ENCODE measurements at places on chromosomes 13 and 19.

DNA sequence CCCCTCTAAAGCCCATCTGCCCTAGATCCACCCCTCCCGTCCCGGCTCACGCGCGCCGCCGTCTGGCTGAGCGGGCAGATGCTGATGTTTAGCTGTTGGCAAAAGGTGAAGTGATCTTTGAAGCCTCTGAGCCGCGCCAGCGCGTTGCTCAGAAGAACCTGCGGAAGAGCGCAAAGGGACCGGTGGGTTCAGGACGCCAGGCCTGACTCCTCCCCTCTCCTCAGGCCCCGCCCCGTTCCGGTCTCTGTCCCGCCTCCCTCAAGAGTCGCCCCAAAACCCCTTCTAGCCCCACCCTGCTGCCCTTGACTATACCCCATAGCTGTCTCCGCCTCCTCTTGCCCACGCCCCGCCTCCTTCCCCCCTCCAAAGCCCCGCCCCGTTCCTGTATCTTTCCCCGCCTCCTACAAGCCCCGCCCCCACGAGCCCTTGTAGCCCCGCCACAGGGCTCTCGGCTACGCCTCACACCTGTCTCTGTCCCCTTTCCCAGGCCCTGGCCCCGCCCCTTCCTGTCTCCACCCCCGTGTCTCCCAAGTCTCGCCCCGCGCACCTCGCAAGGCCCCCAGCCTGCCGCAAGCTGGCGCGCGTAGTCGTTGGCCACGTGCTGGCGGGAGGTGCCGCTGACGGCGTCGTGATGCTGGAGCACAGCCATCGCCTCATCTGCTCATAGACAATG is 9.5 kb downstream of the MAN2B1 start:
- DNase-seq: no peak

DNA sequence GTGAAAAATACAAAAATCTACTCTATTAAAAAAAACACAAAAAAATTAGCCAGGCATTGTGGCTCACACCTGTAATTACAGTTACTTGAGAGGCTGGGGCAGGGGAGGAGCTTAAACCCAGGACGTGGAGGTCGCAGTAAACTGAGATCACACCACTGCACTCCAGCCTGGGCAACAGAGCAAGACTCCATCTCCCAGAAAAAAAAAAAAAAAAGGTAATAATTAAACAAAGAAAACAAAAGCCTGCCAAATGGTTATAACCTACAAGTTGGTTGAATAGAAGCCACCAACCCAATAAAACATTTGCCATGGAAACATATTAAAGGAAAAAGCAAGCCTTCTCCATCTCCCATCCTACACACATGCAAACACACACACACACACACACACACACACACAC is 255.2 kb downstream of the ITGBL1 start:
- DNase-seq: no peak

DNA sequence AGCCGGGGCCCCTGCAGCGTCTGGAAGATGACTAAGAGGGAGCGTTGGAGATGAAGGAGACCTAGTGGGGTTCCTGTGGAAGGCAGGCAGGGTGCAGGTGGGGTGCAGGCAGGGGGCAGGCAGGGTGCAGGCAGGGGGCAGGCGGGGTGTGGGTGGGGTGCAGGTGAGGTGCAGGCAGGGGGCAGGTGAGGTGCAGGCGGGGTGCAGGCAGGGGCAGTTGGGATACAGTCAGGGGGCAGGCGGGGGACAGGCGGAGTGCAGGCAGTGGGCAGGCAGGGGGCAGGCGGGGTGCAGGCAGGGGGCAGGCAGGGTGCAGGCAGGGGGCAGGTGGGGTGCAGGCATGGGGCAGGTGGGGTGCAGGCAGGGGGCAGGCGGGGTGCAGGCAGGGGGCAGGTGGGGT is 142.8 kb downstream of the SOX1 start:
- no peak for DNase-seq

DNA sequence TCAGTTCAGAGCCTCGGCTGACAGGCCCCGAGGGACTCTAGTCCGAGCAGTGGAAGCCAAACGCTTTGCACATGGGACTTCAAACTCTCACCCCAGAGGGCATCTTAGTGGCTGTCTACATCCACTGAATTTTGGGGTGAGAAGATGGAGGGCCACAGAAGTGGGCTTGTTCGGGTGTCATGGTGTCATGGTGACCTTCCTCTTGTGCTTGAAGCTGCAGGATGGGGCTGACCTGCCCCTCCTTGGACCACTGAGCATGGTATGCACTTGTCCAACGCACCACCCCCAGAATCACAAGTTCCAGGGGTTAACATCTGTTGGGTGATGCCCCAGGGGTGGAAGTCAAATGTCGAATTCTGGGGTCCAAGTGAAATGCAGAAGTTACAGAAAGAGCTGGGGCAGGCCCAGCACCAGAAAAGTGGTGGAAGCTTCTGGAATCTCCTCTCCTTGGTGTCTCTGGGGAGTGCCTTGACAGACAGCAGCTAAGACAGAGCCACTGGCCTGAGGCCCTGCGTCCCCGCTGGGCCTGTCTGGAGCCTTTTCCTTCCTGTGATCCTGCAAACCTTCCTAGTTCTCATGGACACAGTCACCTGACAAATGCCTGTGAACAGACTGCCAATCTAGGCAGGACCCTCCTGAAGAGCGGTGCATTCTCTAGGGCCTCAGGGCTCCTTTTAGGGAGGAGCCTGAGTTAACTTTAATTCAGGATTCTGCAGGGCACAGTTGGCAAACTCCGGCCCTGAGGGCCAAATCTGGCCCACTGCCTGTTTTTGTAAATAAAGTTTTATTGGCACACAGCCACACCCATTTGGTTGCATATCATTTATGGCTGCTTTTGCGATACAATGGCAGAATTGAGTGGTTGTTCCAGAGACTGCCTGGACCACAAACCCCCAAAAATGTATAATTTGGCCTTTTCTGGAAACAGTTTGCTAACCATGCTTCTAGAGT is 65.1 kb upstream of the RANBP3 start:
- DNase-seq: no peak

GRCh38 chr13:110410936-110411687 is 104.0 kb downstream of the COL4A2 start:
- no peak for DNase-seq

DNA sequence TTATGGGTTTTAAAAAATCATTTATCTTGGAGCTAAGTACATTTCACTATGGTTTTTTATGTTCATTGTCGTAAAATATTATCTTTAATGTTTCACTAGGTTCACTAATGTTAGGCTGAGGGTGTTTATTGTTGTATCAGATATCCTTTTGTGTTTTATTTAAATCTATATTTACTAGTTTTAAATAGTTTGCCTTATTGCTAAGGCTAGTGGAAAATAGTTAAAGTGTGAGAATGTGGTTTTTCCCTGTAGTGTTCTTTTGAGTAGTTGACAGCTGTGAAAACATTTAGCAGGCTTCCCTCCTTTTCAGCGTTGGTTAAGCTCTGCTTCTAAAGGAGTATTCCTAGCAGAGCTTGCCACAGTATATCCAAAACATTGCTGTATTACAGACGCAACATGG is 139.0 kb downstream of the TM9SF2 start:
- no peak for DNase-seq

DNA sequence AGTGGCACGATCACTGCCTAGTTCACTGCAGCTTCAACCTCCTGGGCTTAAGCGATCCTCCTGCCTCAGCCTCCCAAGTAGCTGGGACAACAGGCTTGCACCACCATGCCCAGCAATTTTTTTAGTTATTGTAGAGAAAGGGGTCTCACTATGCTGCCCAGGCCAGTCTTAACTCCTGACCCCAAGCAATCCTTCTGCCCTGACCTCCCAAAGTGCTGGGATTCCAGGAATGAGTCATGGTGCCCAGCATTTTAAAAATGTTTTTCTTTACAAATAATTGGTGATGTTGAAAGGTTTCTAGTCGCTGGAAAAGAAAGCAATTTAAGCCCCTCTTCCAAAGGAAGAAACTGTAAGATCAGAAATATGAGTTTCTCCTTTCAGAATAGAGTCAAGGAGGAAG is 19.4 kb downstream of the DYRK1B start:
- no peak for DNase-seq

- no peak for DNase-seq
These were observed at the start of gene FCHO1 for GRCh38 chr19:17751103-17751911. Gene FCHO1 (plus strand): TSS chr19:17751477. CDS start chr19:17755165, 3,688 bp downstream.

GRCh38 chr19:1213391-1214286 is 8.1 kb downstream of the STK11 start:
- peak; percentile 86 for DNase-seq

DNA sequence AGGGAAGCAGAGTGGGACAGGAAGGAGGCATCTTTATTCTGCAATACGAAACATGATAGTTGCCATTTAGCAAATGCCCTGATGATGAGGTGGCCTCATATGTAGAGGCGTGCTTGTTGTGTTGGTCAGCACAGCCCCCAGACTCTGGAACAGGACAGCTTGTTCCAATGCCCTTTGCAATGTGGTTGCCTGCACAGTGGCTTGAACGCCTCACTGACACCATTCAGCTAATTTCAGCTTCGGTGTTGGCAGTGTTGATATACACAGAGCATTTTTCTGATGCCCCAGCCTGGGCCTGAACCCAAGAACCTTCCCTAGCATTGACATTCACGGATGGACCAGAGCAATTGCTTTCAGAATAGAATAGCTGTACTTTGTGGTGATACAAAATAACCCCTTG is 133.3 kb downstream of the HS6ST3 start:
- no peak for DNase-seq

DNA sequence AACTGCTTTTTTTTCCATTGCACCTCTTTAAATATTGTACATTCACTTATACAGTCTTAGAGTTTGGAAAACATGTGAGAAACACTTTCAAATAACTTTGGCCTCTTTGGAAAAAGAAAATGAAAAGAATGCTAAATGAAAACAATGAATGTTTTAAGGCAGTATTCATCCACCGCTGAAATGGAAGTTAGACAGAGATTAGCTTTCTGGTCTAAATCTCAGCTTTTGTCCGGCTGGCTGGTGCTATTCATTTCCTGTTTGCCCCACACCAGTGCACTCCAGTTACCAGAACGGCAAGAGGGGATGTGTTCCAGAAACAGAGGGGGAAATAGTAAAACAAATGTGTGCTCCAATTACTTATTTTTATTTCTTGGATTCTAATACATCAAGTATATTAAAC is 1201.3 kb downstream of the EFNB2 start:
- DNase-seq: no peak

- DNase-seq: no peak
These were observed 3.3 kb downstream of the KHSRP start for GRCh38 chr19:6421075-6422014.
